Karpas-422 (cell line): ENCODE measurements at places on chromosomes 3 and 15. TPM values are rescaled to one million over a fixed set of nuclear protein-coding genes. Genes with fewer than 3 reads are reported as not detected.

Gene RNU5B-1
- not detected in 2 replicates for total RNA-seq

Gene IRAK2
- total RNA-seq: 0.04 TPM in 1 of 2 replicates, not detected in the other

Gene LMOD3
- total RNA-seq: not detected in 2 replicates

Gene BLM
- 15.4 and 33.5 TPM in 2 replicates for total RNA-seq

Gene GOLGA6L7
- total RNA-seq: not detected in 2 replicates
